ENCODE measurements at places on chromosomes 6 and 20.

- DNase-seq: no peak
These were observed 200.7 kb upstream of the THBS2 start for GRCh38 chr6:169454204-169454871.

DNA sequence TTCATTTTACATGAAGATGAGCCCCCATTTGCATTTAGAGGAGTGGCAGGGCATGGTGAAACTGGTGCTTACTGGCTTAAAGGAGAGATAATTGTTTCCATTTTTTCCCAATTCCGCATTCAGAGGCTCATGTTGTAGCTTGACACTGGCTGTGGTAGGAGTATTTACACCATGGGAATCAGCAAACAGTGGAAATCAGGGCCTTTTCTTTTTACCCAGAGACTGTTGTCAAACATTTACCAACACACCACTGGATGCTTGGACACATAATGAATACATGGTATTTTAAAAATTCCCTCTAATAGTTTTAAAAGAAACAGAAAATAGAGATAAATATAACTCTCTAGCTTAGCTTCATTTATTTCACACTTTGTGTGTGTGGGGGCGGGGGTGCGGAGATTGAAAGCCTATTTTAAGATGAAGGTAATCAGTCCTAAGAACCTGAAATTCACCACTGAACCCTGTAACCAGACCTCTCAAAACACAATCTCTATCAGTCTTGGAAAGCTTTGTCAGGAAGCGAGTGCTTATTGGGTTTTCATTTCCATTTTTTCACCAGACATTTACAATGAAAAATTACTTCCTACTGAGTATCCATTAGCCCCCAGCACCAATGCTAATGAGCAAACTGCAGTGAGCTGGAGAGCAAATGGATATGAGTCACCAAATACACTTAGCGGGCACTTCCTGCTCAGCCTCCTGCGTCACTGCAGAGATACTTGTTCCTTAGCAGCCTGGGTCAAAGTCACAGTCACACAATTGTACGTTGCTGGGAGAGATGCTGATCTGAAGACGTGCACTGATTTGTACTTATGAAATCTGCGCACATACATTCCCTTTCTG, 532.0 kb downstream of the BCKDHB start:
- DNase-seq: no peak

- no peak for DNase-seq
These were observed 342.1 kb upstream of the NRSN1 start for GRCh38 chr6:23783901-23784300.

DNA sequence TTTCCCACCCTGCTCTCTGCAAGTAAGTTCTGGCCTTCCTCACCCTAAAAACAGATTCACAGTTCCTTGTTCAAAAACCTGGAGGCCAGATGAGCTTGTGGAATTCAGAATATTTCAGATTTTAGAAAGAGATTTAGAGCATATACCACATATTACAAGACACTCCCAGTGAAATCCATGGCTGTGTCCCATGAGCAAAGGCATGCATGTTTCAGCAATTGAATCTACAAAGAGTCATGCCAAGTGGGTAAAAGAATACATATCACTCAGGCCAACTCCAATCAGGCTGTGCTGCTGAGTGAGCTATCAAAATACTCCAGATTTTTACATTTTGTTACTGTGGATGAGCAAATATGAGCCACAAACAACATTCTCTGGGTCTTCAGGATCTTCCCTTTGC, 10.2 kb upstream of the NEDD9 start:
- DNase-seq: no peak

GRCh38 chr20:57656821-57657534, 36.8 kb upstream of the ZBP1 start:
- DNase-seq: no peak

- no peak for DNase-seq
These were observed 17.6 kb downstream of the CD109 start for GRCh38 chr6:73713426-73714147.

DNA sequence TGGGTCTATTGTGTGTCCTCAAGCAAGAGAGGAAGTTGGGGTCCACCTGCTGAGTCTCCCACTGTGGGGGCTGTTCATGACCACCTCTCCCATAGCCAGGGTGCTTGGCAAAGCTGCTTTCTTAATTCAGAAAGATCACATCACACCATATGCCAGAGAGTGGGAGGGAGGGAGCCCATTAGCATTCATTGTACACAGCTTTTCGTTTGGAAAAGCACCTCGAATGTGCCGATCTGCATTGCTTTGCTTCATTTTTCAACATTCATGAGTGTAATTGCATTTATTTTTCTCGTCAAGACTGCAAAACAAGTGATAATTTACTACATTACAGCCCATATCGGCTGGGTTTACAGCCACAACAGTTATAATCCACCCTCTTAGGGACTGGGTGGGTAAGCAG, 327.3 kb downstream of the PTPRT start:
- no peak for DNase-seq

DNA sequence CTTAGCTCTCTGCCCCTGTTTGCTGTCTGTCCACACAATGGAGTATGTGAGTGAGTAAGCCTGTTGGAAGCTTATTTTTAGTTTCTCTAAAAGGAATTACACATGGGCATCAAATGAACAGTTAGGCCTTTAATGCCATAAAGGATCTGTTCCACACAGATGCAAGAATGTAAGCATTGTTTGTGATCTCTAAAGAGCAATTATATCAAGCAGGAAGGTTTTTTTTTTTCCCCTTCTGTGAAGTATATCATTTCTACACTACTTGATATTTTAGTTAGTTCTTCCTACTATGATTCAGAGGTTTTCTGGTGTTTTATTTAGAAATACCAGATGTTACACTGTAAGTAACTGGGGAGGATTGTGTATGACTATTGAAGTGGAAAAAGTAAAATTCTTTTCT, 627.5 kb downstream of the COL12A1 start:
- DNase-seq: no peak

GRCh38 chr6:135983718-135984343, 132.3 kb downstream of the PDE7B start:
- no peak for DNase-seq

DNA sequence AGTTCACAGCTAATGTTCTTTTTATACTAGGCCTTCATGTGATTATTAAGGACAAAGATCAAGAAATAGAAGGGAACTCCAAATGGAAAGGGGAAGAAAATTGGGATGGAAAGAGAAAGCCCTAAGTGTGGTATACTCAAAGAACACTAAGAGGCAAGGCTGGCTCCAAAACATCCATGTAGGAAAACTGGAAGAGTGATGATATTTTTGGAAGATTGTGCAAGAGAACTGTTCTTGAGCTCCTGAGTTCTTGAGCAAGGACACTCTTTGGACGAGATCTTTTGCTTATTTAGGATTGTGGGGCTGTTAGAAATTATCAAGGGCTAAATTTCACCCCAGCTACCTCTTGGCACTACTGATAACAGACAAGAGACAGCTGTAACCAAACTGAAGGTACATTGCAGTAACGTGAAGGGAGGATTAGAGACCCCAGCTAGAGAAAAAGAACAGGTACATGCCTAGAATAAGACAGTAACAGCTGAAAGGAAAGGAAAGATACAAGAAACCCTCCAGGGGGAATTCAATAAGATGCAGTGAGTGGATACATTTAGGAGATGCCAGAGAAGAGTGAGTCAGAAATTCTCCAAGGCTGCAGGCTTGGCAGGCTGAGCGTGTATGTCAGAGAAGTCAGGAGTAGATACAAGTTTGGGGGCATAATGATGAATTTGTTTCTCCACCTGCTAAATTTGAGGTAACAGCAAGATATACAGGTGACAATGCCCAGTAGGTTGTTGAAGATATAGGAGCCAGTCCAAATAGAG, 69.7 kb downstream of the CBLN4 start:
- DNase-seq: no peak

- no peak for DNase-seq
These were observed 417.1 kb downstream of the BCKDHB start for GRCh38 chr6:80523531-80523997.

DNA sequence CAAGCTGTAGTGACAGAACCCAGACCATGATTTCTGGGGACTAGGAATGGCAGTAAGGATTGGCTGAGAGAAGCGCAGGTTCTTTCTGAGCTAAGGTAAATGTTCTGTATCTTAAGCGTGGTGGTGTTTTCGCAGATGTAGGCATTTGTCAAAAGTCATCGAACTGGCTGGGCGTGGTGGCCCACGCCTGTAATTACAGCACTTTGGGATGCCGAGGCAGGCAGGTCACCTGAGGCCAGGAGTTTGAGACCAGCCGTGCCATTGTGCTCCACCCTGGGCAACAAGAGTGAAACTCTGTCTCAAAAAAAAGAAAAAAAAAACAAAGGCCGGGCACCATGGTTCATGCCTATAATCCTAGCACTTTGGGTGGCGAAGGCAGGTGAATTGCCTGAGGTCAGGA, 40.7 kb upstream of the EYA2 start:
- no peak for DNase-seq

DNA sequence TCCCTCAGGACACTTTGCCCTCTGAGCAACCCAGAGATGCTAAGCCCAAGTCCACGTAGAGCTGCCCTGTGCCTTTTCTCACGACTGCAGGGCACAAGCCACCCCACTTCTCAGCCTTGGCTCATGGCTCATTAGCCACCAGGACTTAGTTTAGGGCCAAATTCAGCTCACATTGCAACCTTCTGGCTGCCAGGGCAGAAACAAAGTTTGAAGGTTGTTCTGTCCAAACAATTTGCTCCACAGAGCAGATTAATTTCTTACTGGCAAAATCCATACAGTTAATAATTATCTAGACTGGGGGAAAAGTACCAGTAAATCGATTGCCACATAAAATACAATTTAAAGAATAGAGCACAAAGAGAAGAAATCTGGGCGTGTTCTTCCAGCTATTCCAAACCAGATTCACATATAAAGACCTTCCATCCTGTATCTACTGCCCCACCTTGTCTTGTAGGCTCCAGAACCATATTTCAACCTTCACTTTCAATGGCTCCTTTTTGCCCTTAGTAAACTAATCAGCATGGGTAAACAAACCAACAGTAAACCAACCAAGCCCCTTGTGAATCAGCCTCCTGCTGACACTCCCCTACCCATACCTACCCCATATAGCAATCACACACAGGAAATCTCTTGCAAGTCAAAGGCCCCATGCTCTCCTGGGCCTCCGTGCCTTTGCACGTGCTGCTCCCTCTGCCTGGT, 101.9 kb downstream of the QRSL1 start:
- no peak for DNase-seq

Measured in NCI-H526 (cell line).